ENCODE measurements at places on chromosomes 3 and 15.

DNA sequence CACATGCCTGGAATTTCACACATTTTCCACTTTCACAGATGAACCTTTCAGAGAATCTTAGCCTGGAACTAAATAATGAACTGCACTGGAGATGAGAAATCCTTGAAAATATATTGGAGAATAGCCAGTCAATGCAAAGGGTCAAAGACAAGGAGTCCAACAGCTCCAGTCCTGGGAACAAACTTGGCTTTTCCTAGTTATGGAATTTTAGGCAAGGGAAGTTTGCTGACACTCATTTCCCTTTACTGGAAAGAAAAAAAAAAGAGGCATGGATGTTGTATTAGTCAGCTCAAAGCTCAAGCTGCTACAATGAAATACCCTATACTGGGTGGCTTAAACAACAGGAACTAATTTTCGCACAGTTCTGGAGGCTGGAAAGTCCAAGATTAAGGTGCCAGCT lies 690.8 kb upstream of the ARPP21 start:
- DNase-seq: no peak

DNA sequence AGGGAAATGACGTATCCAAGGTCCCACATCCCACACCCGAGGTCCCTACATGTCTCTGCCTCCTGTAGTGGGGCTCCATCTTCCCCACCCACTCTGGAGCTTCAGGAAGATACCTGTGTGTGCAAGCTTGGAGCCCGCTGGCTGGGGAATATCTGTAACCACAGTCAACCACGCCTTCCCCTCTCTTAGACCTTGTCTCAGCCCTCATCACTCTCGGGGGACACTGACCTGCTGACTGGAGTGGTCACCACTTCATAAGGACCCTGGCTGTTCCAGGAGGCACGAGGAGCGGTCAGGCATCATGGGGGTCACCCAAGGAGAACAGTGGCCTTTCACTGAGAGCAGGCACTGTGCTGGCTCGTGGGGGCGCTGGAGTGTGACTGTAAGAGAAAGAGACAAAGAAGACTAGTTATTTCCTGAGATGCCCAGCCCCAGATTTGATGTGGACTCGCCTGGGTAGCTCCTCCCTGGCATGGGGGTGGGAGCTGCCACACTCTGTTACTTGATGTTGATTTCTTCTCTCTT lies 48.6 kb downstream of the CTXND1 start:
- no peak for DNase-seq

- no peak for DNase-seq
Observed at GRCh38 chr3:194132465-194133286, 3.3 kb upstream of the HES1 start.

GRCh38 chr3:13025090-13025489 lies 48.1 kb downstream of the IQSEC1 start:
- no peak for DNase-seq

GRCh38 chr15:75008629-75009326 lies 13.4 kb downstream of the SCAMP5 start:
- DNase-seq: no peak

GRCh38 chr15:69305204-69305931 lies 6.7 kb downstream of the PAQR5 start:
- DNase-seq: no peak

GRCh38 chr15:100714749-100715342 lies 112.5 kb downstream of the ASB7 start:
- DNase-seq: no peak

- DNase-seq: no peak
Observed at GRCh38 chr15:42784705-42785104, 47.8 kb upstream of the CDAN1 start.

- DNase-seq: no peak
Observed at GRCh38 chr3:24043168-24043567, 98.1 kb downstream of the NR1D2 start.

DNA sequence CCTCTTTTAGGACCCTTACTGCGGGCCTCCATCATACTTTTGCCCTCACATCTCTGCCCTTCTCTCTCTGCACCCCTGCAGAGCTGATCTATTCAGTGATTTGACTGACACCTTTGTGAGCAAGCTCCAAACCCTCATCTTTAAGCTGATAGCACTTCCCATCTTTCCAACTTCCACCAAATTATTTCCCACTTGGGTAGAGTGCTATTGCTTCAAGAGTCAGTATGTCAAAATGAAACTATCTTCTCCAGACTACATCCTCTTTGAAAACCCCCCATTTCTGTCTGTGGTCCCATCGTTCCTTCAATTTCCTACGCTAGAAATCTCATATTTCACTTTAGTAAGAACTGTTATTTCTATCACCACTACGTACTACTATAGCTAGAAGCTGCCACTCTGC lies 19.7 kb downstream of the ZWILCH start:
- DNase-seq: no peak

DNA sequence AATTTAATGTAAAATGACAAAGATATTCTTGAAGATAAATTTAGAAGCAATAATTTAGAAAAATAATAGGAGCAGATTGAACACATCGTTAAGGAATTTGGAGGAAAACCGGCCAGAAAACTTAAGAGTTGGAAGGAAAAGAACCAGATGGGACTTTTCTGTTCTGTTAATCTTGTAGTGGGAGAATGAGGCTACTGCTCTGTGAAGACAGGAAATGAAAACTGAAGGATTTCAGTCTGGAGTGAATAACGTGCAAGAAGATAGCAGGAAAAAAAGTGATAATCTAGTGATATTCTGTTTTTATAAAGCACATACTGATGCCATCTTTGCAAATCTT lies 74.2 kb downstream of the DPPA2 start:
- DNase-seq: no peak

- DNase-seq: no peak
Observed at GRCh38 chr3:5205165-5205941, 17.8 kb downstream of the EDEM1 start.

GRCh38 chr15:28955160-28955992 lies 69.6 kb downstream of the APBA2 start:
- DNase-seq: no peak

DNA sequence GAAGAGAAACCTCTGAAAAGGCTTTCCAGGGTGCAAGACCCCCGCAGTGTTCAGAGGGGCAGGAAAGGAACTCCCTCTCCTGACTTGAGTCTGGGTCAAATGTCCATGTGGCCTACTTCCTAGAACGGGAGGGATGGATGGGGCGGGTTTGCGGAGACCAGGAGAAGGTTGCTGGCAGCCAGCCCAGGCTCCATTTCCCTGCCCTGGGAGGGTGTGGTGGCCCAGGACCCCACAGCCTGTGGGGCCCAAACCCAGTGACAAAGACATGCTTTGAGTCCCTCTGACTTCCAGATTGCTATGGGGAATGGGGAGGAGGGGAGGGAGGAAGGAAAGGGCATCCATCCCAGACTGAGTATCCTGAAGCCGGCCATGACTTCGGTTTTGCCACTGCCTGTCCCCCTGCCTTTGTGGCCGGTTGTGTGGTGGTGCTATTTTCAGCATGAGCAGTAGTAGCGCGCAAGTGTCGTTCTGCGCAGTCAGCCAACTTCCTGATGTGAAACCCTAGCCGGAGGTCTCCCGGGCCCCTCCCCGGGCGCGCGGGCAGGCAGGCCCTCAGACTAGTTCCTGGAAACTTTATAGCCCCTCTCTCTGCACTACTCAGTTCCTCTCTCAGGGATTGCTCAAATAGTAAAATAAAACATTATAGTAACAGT lies 24.4 kb downstream of the MAGEF1 start:
- DNase-seq: no peak
